Kidney epithelial cell (primary cell): ENCODE measurements at places on chromosomes 5 and 9.

DNA sequence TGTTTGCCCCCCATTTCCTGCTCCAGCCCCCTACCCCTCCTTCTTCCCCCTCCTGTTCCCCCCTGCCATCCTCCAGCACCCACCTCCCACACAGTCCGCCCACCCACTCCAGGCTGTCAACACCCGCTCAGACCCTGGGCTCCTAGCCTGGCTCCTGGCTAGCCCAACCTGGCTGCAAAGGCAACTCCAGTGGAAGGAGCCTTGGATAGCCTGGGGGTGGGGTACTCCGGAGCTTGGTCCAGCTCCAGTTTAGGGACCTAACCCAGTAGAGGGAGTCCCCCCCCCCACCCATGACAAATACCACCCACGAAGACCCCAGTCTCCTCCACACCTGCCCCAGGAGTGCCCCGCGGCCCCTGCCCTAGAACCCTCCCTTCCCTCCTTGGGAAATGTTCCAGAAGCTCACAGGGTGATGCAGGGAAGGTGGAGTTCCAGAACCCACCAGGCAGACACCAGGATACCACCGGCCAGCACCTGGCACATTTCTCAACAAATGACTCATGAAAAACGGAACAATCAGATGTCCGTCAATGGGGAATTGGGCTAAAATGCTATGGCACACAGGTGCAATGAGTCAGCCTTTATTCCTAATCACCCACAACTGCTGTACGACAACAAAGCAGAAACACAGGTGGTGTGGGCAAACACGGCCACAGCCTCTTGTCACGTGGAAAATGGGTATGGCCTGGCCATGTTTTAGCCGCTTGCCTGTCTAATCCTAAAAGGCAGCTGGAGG is 901 bp upstream of the SLC12A7 start:
- peak; percentile 67 for DNase-seq

DNA sequence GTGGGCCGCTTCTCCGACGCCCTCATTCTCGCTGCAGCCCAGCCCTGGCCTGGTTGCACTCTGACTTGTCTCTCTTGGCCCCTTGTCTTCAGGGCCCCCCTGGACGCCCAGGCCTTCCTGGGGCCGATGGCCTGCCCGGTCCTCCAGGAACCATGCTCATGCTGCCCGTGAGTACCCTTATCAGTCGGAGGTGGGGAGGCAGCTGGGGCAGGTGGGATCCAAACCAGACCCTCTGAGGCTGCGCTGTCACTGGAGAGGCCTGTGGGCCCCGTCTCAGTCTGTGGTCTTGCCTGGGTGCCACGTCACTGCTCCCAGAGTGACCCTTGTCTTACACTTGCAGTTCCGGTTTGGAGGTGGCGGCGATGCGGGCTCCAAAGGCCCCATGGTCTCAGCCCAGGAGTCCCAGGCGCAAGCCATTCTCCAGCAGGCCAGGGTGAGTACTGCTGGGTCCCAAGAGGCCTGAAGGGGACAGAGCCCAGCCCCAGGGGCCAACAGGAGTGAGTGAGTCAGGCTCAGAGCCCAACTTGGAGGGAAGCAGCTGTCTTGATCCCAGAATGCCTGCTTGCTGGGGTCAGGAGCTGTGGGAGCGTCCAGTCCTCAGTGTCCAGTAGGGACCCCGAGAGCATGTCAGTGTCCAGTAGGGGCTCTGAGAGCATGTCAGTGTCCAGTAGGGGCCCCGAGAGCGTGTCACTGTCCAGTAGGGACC is 109.0 kb downstream of the COL5A1 start:
- no peak for DNase-seq

DNA sequence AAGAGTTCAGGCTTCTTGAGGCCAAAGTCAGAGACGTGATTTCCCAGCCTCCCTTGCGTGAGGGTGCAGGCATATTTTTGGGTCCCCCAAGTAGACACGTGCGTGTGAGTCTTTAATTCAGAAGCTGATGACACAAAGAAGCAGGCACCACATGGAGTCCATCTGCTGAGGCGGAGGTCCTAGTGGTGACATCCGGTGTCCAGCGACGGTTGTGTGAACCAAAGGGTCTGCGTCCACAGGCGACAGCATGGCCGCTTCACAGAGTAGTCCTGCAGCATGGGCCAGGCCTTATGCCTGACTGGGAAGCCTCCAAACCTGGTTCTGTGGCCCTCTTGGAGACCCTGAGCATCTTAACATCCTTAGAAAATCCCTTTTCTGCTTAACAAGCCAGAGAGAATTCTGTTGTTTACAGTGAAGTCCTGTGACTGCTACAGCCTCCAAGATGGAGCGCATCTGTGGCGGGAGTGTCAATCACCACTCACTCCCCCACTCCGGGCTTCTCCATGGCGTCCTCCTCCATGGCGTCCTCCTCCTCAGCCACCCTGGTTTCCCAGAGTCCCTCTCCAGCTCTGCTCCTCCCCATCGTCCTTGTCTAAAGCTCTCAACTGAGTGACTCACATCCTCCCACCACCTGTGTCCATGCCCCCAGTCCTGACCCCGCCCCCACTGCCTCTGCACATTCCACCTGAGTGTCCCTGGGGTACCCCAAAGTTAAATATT is 133.8 kb downstream of the PAX5 start:
- no peak for DNase-seq

DNA sequence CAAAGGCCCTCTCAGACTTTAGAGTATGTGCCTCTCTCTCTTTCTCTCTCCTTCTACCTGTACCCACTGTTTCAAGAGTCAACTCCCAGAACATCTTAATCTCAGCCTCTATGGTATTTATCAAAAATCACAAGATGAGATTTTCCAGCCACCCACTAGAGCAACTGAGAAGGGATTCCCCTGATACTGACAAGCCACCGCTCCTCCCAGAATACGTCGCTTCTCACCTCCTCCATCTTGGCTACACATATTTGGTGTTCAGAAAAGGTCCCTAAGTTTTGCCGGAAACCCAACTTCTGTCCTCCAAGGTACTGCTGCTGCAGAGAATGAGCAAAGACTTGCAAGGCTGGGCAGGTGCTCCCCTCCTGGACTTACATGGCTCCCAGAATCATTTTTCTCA is 6.1 kb downstream of the GARIN3 start:
- no peak for DNase-seq

DNA sequence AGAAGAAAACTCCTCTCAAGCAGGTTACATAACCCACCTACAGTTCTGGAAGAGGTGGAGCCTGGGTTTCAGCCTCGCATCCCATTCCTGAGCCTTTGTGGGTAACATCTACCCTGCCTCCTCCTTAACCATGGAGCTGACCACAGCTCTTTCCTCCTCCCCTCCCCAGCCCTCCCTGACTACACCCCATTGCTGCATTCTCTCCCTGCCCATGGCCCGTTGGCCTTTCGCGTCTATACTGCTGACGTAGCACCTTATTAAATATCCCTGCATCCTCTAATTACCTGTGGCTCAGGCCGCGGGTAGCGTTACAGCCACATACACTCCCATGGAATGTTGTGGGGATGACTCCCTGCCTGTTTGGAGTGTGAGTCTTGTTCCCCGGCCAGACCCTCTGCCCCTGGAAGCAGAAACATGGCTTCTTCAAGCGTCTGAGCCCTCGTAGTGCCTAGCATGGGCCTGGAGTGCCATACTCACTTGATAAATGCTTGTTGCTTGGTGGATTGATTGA is 72.8 kb downstream of the WWC1 start:
- peak; percentile 69 for DNase-seq

GRCh38 chr9:122109035-122109813 is 16.1 kb upstream of the TTLL11 start:
- no peak for DNase-seq

GRCh38 chr5:160183075-160183474 is 46.2 kb upstream of the FABP6 start:
- no peak for DNase-seq

DNA sequence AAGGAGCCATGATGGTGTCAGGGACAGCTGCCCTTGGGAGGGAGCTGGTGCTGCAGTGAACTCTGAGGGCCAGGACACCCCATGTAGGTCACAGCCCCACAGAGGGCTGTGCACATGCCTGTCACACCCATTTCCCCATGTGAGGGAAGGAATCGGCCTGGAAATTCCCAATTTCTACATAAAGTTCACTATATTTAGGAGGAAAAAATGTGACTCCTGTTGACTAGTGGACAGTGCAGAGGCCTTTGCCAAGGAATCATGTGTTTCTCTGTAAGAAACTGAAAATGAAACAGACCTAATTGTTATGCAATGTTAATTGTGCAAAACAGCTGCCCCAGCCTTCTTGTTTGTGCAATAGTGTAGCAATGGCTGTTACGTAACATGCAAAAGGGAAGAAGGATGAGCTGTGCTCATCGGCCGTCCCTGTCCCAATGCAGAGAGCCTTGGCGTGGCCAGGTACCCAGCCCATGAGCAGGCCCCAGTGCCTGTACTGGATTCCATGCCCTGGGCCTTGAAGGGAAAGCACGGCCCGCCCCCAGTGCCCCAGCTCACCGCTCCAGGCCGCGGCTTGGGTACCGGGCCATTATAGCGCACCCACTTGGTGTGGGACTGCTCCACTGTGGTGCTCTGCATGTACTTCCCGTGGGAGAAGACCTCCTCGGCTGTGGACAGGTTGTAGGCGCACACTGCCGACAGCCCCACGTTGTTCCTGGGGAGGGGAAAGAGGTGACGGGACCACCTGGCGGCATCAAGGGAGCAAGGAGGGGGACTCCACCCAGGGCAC is 70.0 kb downstream of the SECISBP2 start:
- no peak for DNase-seq

- peak; percentile 61 for DNase-seq
These were observed 81.9 kb downstream of the TNC start for GRCh38 chr9:115035841-115036612.

- DNase-seq: no peak
These were observed 63.7 kb downstream of the S1PR3 start for GRCh38 chr9:89054865-89055495.

- no peak for DNase-seq
These were observed 114.7 kb downstream of the LURAP1L start for GRCh38 chr9:12889402-12890106.

DNA sequence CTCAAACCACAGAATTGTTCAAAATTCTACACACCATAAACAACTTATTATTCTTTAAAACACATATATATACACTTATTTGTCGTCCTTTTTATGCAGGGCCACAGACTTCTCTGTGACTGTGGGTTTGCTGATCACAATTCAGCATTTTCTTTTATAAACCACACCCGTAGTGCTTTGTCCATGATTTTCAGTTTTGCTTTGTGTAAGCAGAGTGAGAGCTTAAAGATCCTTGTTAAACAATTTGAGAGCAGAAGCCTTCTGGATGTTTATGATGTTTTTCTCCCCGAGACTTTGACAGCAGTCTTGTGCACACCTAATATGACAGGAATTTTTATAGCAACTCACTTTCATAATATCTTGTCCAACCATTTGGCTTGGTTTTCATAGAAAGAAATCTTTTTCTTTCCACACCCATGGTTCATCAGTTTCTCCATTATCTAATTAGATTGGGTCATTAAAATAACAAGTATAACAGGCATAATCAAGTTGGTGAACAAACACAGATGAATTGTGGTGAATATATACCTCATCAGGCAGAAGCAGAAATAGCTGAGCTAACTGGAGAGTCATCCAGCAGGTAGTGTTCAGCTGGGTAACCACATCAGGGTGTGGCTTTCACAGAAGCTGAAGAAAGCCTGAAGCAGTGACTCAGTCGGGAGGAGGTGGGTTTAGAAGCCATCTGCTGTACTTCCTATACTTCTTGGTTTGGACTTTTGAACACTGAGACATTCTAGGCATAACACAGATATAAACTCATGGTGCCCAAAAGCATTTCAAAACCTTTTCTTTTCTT is 232.8 kb downstream of the DOCK8 start:
- peak; percentile 88 for DNase-seq

DNA sequence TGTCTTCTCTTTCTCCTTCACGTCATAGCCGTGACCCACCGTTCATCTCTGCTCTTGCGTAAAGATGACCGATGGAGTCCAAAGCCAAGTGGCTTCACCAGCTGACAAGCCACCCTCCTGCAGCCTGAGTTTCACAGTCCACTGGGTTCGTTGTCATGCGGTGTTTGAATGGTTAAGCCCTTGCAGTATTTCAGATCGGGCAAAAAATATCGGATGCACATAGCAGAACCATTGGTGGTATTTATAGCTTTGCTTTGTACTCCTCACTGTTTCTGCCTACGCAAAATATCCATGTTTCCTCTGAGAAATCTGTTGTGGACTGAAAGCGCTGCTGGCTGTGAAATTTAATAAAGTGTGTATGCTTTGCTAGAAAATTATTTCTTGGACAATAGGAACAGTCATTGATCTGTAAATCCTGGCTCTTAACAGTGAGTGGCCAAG is 34.5 kb upstream of the NCS1 start:
- no peak for DNase-seq

GRCh38 chr9:82363682-82364081 is 375.1 kb downstream of the SPATA31D1 start:
- DNase-seq: no peak

DNA sequence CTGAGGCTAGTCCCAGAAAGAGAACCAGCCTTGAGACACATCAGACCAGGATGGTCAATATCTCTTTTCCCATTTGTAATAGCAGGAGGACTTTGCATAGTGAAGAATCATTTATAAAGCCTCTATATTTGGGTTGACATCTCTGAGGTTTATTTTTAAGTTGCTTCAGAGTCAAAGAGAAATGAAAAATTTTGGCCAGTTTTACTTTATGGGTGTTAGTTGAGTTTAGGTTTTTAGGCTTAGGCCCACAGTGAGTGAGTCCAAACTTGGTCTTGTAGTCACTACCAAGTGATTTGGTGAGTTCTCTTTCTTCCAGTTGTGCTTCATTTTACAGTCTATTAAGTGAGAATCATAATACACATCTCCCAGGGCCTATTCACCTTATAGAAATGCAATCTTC is 5.3 kb upstream of the MEF2C start:
- no peak for DNase-seq

GRCh38 chr5:120640778-120641177 is 176.7 kb downstream of the PRR16 start:
- no peak for DNase-seq

DNA sequence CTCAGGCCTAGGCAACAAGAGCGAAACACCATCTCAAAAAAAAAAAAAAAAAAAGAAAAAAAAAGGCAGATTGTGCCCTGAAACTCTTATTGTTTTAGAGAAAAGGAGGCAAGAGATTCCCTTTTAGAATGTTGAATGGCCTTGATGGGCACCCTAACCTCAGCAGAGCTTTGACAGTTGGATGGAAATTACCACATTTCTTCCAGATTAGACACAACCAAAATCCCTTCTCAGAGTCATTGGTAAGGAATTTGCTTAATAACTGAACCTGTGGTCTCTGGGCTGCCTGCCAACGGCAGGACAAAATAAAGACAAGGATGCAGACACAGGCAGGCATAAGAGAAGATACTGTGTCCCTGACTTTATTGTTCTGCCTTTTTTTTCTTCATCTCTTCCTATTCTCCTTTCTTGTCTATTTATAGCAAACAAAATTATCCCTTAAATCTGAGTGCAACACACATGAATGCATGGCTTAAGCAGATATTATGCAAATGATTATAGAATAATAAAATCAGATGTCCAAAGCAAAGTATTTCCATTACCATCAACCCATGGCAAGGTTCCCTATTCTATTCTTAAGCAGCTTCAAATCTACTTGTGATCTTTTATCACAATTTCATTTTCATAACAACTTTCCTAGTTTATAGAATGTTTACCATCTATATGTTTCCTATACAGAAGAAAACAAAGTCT is 37.3 kb upstream of the TRIO start:
- DNase-seq: peak; percentile 86
